ENCODE measurements at places on chromosomes 12 and 14.

GRCh38 chr14:69038455-69039287 lies 59.6 kb upstream of the ACTN1 start:
- DNase-seq, result peak; percentile 85

GRCh38 chr12:26869908-26870459 lies 37.0 kb upstream of the ITPR2 start:
- DNase-seq, result no peak

- no peak for DNase-seq
These were observed 10.3 kb downstream of the TWF1 start for GRCh38 chr12:43795716-43796280.

DNA sequence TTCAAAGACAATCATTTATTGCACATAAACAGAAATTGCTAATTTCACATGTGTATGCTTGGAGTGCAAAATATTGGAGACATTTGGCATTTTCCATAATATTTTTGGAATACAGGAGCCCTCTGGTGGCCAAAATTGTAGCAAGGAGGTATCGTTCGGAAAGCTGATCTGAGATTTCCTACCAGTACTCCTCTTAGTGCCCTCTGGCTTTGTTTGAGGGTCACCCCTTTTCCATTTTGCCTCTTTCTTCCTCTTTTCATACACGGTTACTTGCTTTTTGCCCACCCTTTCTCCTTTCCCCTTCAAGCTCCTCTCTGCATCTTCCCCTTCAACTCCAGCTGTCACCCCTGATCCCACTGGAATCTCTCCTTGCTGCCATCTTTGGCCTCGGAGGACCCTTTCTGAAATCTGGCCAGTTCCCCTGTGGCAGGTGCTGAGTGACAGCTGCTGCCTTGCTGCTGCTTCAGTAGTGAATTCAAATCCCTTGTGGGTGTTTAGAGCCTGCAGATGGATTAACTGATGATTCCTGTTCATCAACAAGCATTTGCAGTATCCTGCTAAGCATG lies 164.6 kb upstream of the PARP11 start:
- no peak for DNase-seq

All from AG09309 (cell line).